Heart left ventricle (tissue), 16 donors: ENCODE measurements at places on chromosomes 5 and 9.
A peak's percentile ranks its signal among the peaks of the same experiment; 100 is the strongest.

GRCh38 chr9:35341585-35341984 lies 148.3 kb upstream of the RUSC2 start:
- no peaks in the 10 kb centered on the region for H3K36me3 ChIP-seq
- peak overlapping the region; percentile 60 for H3K27ac ChIP-seq
- no peaks in the 10 kb centered on the region for H3K27me3 ChIP-seq
- peaks cover 24% of the 10 kb centered on the region for H3K4me1 ChIP-seq

DNA sequence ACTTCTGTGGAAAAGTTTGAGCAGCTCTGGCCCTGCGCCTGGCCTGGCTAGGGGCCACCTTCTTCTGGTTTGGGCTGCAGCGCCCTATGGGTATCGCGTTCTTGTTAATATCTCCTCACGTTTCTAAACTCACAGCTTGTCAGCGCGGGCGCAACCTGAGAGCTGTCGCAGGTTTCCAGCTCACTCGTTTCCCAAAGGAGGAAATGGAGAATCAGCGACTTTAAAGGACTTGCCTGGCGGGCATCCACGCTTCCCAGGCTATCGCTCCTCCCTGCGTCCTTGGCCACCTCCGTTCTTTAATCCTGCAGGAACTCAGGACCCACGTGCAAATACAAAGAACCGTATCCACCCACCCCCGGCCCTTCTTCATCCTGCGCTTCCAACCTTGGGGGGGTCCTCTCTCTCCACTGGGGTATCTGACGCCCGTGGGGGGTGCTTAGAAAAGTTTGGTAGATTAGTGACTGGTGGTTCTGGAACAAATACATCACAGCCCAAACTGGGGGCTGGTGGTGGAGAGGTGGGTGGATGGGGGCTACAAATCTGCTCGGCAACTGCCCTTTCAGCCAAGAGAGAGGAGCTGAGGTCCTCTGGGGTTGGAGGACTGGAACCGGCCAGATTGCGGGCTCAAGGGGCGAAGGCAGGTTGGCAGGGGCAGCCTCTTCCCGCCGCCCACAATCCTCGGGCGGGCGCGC lies 578 bp upstream of the PSAT1 start:
- H3K36me3 ChIP-seq = no peaks in the 10 kb centered on the region
- peaks cover 19% of the 10 kb centered on the region for H3K4me1 ChIP-seq
- no peaks in the 10 kb centered on the region for H3K27me3 ChIP-seq
- peak overlapping the region; percentile 69 for H3K27ac ChIP-seq
- DNase-seq = peak; percentile 24

DNA sequence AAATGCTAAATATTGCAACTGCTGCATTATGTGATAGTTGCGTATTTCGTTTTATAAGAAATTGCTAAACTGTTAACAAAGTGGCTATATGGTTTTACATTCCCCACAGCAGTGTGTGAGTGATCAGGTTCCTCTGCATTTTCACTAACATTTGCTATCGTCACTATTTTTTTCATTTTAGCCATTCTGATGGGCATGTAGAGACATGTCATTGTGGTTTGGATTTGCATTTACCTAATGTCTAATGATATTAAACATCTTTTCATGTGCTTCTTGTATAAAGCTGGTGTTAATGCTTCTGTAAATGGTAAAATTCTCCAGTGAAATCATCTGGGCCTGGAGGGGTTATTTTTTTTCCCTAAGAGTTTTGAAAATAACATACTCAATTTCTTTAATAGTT lies 61.6 kb downstream of the ERCC6L2 start:
- H3K27me3 ChIP-seq = no peaks in the 10 kb centered on the region
- H3K36me3 ChIP-seq = peaks cover 44% of the 10 kb centered on the region
- H3K4me3 ChIP-seq = no peak overlapping the region
- no peaks in the 10 kb centered on the region for H3K4me1 ChIP-seq
- H3K27ac ChIP-seq = no peak overlapping the region

DNA sequence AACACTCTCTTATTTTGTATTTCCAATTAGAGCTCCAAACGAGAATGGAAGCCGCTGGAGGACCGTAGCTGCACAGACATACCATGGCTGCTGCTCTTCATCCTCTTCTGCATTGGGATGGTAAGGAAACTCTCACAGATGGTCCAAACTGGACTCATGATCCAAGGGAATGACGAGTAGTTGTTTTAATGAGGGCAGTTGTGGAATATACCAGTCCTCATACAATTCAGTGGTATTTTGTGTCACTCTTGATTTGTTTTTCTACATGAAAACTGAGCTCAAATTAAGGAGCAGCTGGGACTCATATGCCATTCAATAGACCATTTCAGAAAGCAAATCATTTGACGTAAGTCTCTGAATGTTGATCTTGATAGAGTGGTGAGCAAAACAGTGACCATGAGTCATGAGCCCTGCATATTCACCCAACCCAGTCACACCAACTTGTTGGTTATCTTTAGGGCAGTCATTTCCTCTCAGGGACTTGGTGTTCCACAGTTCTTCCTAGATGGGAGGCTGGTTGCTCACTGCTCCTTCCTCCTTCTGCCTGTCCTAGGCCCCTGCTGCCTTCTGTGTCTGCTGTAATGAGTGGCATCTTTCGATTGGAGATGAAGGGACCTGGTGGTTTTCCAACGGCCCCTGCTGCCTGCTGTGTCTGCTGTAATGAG lies 54.9 kb downstream of the SLC44A1 start:
- H3K27me3 ChIP-seq = no peaks in the 10 kb centered on the region
- peaks cover 13% of the 10 kb centered on the region for H3K4me1 ChIP-seq
- H3K4me3 ChIP-seq = no peak overlapping the region
- no peaks in the 10 kb centered on the region for H3K36me3 ChIP-seq

GRCh38 chr5:124021776-124022175 lies 509.8 kb downstream of the CSNK1G3 start:
- H3K27ac ChIP-seq = no peak overlapping the region
- no peaks in the 10 kb centered on the region for H3K27me3 ChIP-seq
- DNase-seq = no peak
- H3K4me3 ChIP-seq = no peak overlapping the region
- no peaks in the 10 kb centered on the region for H3K4me1 ChIP-seq

DNA sequence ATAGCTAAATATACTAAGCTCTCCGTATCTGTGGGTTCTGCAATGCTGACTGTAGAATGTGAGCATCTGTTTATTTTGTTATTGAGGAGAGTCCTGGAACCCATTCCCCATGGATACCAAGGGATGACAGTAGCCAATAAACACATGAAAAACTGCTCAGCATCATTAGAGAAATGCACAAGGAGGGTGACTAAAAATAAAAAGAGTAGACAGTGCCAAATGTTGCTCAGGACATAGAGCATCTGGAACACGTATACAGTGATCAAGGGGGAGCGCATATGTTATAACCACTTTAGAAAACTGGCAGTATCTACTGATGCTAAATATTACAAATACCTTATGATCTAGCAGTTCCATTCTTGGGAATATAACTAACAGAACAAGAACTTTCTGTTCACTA lies 31.0 kb downstream of the MARCHF6 start:
- peaks cover 93% of the 10 kb centered on the region for H3K36me3 ChIP-seq
- H3K27ac ChIP-seq = no peak overlapping the region
- no peaks in the 10 kb centered on the region for H3K27me3 ChIP-seq

- H3K36me3 ChIP-seq = no peaks in the 10 kb centered on the region
- no peaks in the 10 kb centered on the region for H3K27me3 ChIP-seq
- H3K27ac ChIP-seq = no peak overlapping the region
- no peak overlapping the region for H3K4me3 ChIP-seq
These were observed 127.8 kb downstream of the SEC61B start for GRCh38 chr9:99349870-99350269.

DNA sequence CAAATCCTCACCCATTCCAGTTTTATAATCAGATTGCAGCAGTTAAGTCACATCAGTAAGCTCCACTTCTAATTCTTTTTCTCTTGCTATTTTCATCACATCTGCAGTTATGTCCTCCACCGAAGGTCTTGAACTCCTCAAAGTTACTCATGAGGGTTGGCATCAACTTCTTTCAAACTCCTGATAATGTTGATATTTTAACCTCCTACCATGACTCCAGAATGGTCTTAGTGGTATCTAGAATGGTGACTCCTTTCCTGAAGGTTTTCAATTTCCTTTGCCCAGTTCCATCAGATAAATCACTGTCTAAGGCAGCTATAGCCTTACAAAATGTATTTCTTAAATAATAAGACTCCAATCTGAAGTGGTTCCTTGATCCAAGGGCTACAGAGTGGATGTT lies 53.8 kb upstream of the EDIL3 start:
- no peaks in the 10 kb centered on the region for H3K4me1 ChIP-seq
- H3K27ac ChIP-seq = no peak overlapping the region
- H3K4me3 ChIP-seq = no peak overlapping the region
- H3K36me3 ChIP-seq = no peaks in the 10 kb centered on the region
- no peak for DNase-seq

GRCh38 chr9:96383165-96383942 lies at the start of gene SLC35D2:
Gene SLC35D2, minus strand, starts transcription at chr9:96383711. Its CDS starts 77 bp downstream, at chr9:96383634.
- peak; percentile 76 for DNase-seq
- H3K36me3 ChIP-seq = no peaks in the 10 kb centered on the region
- peaks cover 14% of the 10 kb centered on the region for H3K4me1 ChIP-seq
- peak within 1 kb of the TSS; percentile 80 for H3K4me3 ChIP-seq
- H3K27me3 ChIP-seq = no peaks in the 10 kb centered on the region

DNA sequence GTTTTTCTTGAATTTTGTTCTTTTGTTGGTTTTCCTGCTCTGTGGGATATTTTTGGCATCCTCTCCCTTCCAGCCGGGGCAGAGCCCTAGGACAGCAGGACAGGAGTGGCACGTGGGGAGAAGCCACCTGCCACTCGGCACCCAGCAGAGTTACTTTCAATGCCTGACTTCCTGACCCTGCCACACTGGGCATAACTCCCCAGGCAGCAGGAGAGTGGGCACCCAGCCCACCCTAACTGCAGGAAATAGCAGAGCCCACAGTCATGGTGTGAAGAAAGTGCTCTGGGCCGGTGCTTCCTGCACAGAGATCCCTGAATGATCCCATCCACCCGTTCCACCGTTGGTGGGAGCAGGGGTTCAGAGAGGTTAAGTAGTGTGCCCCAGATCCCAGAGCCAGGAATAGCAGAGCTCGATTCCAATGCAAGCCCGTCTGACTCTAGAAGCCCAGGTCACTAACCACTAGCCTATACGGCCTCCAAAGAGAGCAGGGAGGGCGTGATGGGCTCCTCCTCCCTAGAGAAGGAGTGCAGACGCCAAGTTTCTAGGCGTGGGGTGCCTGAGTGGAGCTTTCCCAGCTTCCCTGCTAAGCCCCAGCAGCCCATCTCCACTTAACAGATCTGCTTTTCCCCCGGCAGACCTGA lies 8.1 kb upstream of the NUP214 start:
- H3K4me3 ChIP-seq = no peak overlapping the region
- H3K27ac ChIP-seq = peak overlapping the region; percentile 68
- peaks cover 8% of the 10 kb centered on the region for H3K4me1 ChIP-seq
- DNase-seq = no peak
- H3K36me3 ChIP-seq = no peaks in the 10 kb centered on the region

DNA sequence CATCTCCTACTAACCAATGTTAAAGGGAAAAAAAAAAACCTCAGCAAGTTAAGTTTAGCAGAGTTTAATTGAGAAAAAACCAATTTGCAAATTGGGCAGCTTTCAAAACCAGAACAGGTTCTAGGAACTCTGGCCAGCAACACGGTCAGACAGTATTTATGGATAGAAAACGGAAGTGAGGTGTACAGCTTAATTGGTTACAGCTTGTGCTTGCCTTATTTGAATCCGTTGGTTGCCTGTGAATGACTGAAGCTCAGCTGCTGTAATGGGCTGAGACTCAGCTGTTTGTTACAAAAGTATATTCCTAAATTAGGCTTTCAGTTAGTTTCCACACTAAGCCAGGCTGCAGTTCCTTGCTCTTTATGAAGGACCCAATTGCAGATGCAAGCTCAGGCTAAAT lies 217.0 kb downstream of the SREK1 start:
- peaks cover 12% of the 10 kb centered on the region for H3K4me1 ChIP-seq
- peak overlapping the region; percentile 91 for H3K27ac ChIP-seq
- no peaks in the 10 kb centered on the region for H3K36me3 ChIP-seq
- H3K4me3 ChIP-seq = no peak overlapping the region
- no peaks in the 10 kb centered on the region for H3K27me3 ChIP-seq
- DNase-seq = no peak

GRCh38 chr5:124795829-124796228 lies 49.4 kb upstream of the ZNF608 start:
- no peak overlapping the region for H3K4me3 ChIP-seq
- no peaks in the 10 kb centered on the region for H3K36me3 ChIP-seq
- H3K27me3 ChIP-seq = no peaks in the 10 kb centered on the region
- no peak overlapping the region for H3K27ac ChIP-seq
- DNase-seq = no peak
- H3K4me1 ChIP-seq = no peaks in the 10 kb centered on the region

DNA sequence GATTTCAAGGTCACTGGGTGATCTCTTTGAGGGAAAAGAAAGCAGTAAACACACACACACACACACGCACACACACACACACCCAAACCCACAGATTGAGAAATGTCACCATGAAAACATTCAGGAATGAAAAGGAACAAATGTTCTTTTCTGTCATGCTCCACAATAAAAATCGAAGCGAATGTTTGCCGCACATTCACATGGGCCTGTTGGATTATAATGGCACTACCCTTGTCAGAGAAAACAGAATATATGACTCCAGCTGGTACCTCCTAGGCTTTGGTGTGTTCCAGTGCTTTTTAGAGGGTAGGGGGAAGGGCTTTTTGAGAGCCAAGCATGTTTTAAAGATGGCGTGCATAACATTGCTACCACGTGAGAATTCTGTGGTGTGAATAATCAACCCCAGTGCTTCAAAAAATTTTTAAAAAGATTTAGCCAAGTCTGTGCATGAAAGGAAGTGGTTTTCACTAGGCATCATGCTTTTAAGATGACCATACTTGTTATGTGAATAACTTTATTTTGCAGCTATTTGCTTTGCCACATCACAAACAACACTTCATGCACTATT lies 120.8 kb upstream of the ZNF608 start:
- no peak for DNase-seq
- H3K27me3 ChIP-seq = no peaks in the 10 kb centered on the region
- H3K4me1 ChIP-seq = peaks cover 33% of the 10 kb centered on the region
- no peak overlapping the region for H3K27ac ChIP-seq
- no peak overlapping the region for H3K4me3 ChIP-seq

DNA sequence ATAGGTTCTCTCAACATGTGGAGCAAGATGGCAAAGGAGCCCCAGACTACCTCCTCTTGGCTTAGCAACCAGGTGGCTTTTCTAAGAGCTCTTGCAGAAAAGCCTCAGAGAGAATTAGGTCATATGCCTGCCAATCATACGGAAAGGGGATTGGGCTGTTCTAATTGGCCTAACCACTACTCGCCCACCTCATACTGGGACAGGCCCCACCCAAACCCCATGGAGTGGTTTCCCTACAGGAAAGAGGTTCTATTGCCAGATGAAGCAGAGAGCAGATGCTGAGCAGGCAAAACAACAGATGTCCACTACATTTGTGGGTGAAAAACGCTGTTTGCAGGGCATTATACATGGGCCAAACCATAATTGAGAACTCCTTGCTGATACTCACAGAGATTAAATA lies 29.0 kb downstream of the ABLIM3 start:
- peaks cover 58% of the 10 kb centered on the region for H3K4me1 ChIP-seq
- no peak overlapping the region for H3K4me3 ChIP-seq
- H3K27ac ChIP-seq = peak overlapping the region; percentile 23

DNA sequence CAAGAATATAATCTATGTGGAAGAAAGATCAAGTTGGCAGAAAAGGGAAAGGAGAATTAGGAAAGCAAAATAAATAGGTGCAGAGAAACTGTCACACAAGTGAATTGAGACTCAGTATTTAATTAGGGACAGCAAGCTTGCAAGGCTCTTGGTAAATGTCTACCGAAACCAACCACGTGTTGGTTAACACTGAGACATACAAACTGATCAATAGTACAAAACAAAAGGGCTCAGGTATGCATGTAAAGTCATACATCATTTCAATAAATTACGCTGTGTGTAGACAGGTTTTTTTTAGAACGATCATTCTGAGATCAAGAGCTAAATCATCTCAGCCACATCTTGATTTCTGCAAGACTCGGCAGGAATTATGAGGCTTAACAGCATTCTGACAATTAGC lies 225.4 kb downstream of the EBF1 start:
- no peaks in the 10 kb centered on the region for H3K27me3 ChIP-seq
- peaks cover 12% of the 10 kb centered on the region for H3K4me1 ChIP-seq
- H3K27ac ChIP-seq = peak overlapping the region; percentile 77
- H3K4me3 ChIP-seq = no peak overlapping the region
- H3K36me3 ChIP-seq = no peaks in the 10 kb centered on the region
